Lung (tissue), 17 donors: ENCODE measurements at places on chromosomes 2 and 18. TPM values are rescaled to one million over a fixed set of nuclear protein-coding genes. Genes with fewer than 3 reads are reported as not detected.
A peak's percentile ranks its signal among the peaks of the same experiment; 100 is the strongest.

AMMECR1L gene
- 9.9 TPM for polyA plus RNA-seq

SGPP2 gene
- 3.9 TPM for polyA plus RNA-seq

ZAP70 gene
- 8.3 TPM for polyA plus RNA-seq

GNAL gene
- polyA plus RNA-seq = 1.5 TPM

WIPF1 gene
- polyA plus RNA-seq = 53.3 TPM

SATB2 gene
- polyA plus RNA-seq = 0.47 TPM

ADD2 gene
- polyA plus RNA-seq = 0.35 TPM

SULT1C4 gene
- 7.4 TPM for polyA plus RNA-seq

FSHR gene
- not detected for polyA plus RNA-seq

CELF4 gene
- 0.37 TPM for polyA plus RNA-seq

LBX2 gene
- 1.4 TPM for polyA plus RNA-seq

- no peak overlapping the region for H3K27ac ChIP-seq
- no peak for DNase-seq
- H3K4me3 ChIP-seq = no peak overlapping the region
These were observed 149.4 kb upstream of the PTPRM start for GRCh38 chr18:7417727-7418126.

GRCh38 chr2:118310681-118311429 lies 222.6 kb downstream of the INSIG2 start:
- H3K36me3 ChIP-seq = no peaks in the 10 kb centered on the region
- peak; percentile 29 for DNase-seq
- H3K27me3 ChIP-seq = peaks cover 3% of the 10 kb centered on the region
- H3K4me3 ChIP-seq = no peak overlapping the region
- no peaks in the 10 kb centered on the region for H3K4me1 ChIP-seq
- H3K27ac ChIP-seq = no peak overlapping the region

GRCh38 chr18:7844418-7844817 lies 277.3 kb downstream of the PTPRM start:
- H3K27me3 ChIP-seq = no peaks in the 10 kb centered on the region
- H3K4me3 ChIP-seq = no peak overlapping the region
- no peaks in the 10 kb centered on the region for H3K36me3 ChIP-seq
- H3K27ac ChIP-seq = no peak overlapping the region
- DNase-seq = no peak
- H3K4me1 ChIP-seq = peaks cover 9% of the 10 kb centered on the region

DNA sequence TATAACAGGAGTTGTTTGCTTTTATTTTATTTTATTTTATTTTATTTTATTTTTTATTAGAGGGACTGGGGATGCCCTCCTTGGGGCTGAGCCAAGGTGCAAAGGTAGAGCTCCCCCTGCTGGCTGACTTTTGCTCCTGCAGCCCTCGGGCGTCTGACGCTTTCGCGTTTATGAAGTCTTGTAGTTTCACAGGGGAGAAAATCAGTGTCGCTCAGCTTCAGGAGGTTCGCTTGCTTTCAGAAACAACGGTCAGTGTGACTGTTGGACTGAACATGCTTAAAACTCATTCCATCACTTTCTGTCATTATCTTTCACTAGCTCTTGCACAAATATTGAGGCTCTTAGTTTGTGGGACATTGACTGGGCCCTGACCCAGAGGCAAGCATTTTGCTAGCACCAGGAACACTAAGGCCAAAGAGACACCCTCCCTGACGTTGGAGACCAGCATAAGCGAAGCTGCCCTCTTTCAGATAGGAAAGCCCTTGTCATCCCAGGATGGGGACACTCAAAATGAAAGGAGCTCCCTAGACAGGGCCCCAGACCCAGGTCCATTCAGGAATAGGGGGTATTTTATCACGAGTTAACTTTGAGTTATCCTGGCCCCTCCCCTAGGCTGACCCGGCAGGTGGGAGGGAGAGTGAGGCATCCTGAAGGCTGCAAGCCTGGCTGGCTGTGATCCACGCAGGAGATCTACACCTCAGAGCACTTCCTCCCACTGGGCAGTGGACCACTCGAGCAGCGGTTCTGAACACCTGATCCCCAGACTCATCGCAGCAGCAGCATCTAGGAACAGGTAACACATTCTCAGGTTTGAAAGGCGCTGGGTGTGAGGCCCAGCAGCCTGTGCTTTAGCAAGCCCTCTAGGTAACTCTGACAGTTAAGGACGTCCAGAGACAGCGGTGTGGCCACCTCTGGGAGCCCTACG lies 34.4 kb downstream of the LGALSL start:
- H3K36me3 ChIP-seq = no peaks in the 10 kb centered on the region
- H3K27ac ChIP-seq = no peak overlapping the region
- peaks cover 13% of the 10 kb centered on the region for H3K4me1 ChIP-seq
- no peaks in the 10 kb centered on the region for H3K27me3 ChIP-seq
- peak; percentile 76 for DNase-seq
- no peak overlapping the region for H3K4me3 ChIP-seq

DNA sequence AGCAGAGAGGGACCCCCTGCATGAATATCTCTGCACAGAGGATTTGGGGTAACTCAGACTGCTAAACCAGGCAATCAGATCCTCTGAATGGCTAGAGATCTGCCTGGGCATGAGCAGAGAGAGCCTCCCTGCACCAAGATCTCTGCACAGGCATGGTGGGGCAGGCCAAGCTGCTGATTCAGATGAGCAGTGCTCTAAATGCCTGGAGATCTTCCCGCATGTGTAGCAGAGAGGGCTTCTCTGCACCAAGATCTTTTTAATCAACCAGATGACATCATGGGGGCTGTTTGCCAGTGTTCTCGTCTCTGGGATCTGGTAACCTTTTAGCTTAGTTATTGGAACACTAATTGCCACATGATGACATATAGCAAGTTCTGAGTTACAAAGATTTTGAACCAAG lies 301.3 kb upstream of the GALNT5 start:
- no peaks in the 10 kb centered on the region for H3K4me1 ChIP-seq
- no peak overlapping the region for H3K4me3 ChIP-seq
- no peak for DNase-seq
- H3K36me3 ChIP-seq = no peaks in the 10 kb centered on the region

- DNase-seq = no peak
- no peak overlapping the region for H3K27ac ChIP-seq
- no peaks in the 10 kb centered on the region for H3K27me3 ChIP-seq
These were observed 212.5 kb downstream of the DLGAP1 start for GRCh38 chr18:4242431-4243161.

GRCh38 chr2:20596193-20596972 lies 54.5 kb downstream of the HS1BP3 start:
- peak overlapping the region; percentile 82 for H3K27ac ChIP-seq
- H3K4me3 ChIP-seq = no peak overlapping the region
- no peak for DNase-seq
- H3K36me3 ChIP-seq = no peaks in the 10 kb centered on the region

- H3K27ac ChIP-seq = no peak overlapping the region
- H3K4me1 ChIP-seq = no peaks in the 10 kb centered on the region
- H3K27me3 ChIP-seq = no peaks in the 10 kb centered on the region
- peak; percentile 37 for DNase-seq
- H3K36me3 ChIP-seq = no peaks in the 10 kb centered on the region
These were observed 146.1 kb upstream of the SATB2 start for GRCh38 chr2:199603721-199604291.

DNA sequence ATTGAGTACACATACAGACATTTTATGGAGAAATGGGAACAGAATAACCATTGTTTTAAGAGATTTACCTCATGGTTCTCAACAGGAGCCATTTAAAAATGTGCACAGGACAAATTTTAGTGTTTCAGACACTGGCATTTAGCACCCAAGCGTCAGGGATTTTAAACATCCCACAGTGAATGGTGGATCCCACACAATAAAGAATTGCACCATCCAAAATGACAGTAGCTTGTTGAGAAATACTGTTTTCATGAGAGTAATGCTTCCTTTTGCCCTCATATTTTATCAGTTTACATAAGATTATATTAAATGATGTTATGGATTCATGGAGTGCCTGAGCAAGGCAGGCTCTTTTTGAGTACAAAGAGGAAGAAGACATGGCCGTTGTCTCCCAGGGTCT lies 54.0 kb downstream of the MFSD6 start:
- peaks cover 4% of the 10 kb centered on the region for H3K4me1 ChIP-seq
- no peak overlapping the region for H3K27ac ChIP-seq
- no peak for DNase-seq
- H3K4me3 ChIP-seq = no peak overlapping the region
- no peaks in the 10 kb centered on the region for H3K27me3 ChIP-seq
- H3K36me3 ChIP-seq = no peaks in the 10 kb centered on the region

DNA sequence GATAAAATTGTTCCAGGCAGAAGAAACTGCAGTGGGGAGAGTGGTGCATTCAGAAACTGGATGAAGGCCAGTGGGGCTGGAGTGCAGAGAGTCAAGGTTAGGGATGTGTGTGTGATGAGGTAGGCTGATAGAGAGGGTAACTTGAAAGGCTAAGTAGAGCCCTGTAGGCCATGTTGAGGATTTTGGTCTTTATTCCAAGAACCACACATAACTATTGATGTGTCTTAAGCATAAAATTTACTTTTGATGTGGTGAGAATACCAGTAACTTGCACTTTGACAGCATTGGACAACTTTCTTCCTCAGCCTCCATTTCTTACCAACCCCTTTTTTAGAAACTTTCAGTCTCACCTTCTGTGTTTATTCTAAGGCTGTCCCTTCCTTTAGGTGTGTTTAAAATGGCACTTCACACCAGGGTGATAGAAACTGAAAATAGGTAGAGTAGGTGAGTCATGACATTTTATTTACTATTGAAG lies 22.6 kb downstream of the MTX2 start:
- no peak overlapping the region for H3K4me3 ChIP-seq
- H3K4me1 ChIP-seq = no peaks in the 10 kb centered on the region
- H3K36me3 ChIP-seq = no peaks in the 10 kb centered on the region
- no peak for DNase-seq
- H3K27ac ChIP-seq = no peak overlapping the region

- H3K4me3 ChIP-seq = no peak overlapping the region
- no peaks in the 10 kb centered on the region for H3K4me1 ChIP-seq
- H3K27ac ChIP-seq = no peak overlapping the region
- no peaks in the 10 kb centered on the region for H3K27me3 ChIP-seq
These were observed 717.9 kb upstream of the SLC8A1 start for GRCh38 chr2:41169744-41170143.

- peaks cover 10% of the 10 kb centered on the region for H3K4me1 ChIP-seq
- H3K36me3 ChIP-seq = no peaks in the 10 kb centered on the region
- peak overlapping the region; percentile 87 for H3K27ac ChIP-seq
- peak overlapping the region; percentile 51 for H3K4me3 ChIP-seq
These were observed 10.0 kb upstream of the PROC start for GRCh38 chr2:127408004-127408806.

DNA sequence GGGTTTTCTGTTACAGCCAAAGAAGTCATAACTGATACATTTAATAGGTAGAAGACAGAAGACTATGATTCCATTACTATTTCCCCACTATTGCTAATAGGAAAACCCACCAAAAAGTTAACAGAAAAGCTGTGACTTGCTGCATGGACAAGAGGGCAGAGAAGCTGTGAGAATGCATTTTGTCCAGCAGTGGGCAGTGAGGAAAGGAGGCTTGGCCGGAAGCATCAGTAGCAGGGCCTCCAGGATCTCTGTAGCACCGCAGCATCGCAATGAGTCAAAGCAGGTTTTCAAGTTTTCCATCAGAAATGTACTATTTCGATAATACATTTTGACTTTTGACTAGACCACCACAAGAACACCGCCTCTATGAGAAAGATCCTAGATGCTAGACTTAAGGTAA lies 24.9 kb downstream of the MYO5B start:
- no peaks in the 10 kb centered on the region for H3K36me3 ChIP-seq
- no peak for DNase-seq
- no peaks in the 10 kb centered on the region for H3K4me1 ChIP-seq

GRCh38 chr18:9736286-9736835 lies 28.3 kb downstream of the RAB31 start:
- H3K4me1 ChIP-seq = peaks cover 6% of the 10 kb centered on the region
- no peak for DNase-seq
- no peaks in the 10 kb centered on the region for H3K36me3 ChIP-seq
- H3K27me3 ChIP-seq = no peaks in the 10 kb centered on the region
- H3K27ac ChIP-seq = no peak overlapping the region
- H3K4me3 ChIP-seq = no peak overlapping the region

GRCh38 chr2:112153179-112153490 lies 14.9 kb downstream of the FBLN7 start:
- H3K4me1 ChIP-seq = no peaks in the 10 kb centered on the region
- H3K27ac ChIP-seq = no peak overlapping the region
- DNase-seq = no peak
- no peaks in the 10 kb centered on the region for H3K36me3 ChIP-seq
- no peaks in the 10 kb centered on the region for H3K27me3 ChIP-seq

DNA sequence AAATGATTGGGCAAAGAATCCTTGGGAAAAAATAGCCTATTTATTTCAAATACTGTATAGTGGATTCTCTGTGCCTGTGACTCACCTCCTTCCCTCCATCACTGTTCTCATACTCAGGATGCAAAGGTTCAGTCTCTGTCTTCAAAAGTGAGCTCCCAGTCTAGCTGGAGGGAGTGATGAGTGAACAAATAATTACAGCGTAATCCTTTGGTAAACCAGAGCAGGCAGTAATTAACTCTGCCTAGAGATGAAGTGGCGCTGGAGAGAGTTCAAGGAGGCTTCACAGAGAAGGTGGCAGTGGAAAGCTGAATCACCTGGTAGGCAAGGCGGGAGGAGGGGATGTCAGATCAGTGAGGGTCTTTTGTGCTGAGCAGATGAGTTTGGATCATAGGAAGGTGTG lies 6.5 kb downstream of the DGUOK start:
- DNase-seq = no peak
- H3K4me3 ChIP-seq = no peak overlapping the region
- peaks cover 4% of the 10 kb centered on the region for H3K4me1 ChIP-seq
- H3K36me3 ChIP-seq = peaks cover 24% of the 10 kb centered on the region
- H3K27ac ChIP-seq = no peak overlapping the region
- no peaks in the 10 kb centered on the region for H3K27me3 ChIP-seq

- no peaks in the 10 kb centered on the region for H3K36me3 ChIP-seq
- no peak overlapping the region for H3K4me3 ChIP-seq
- H3K27ac ChIP-seq = no peak overlapping the region
- DNase-seq = no peak
- H3K4me1 ChIP-seq = no peaks in the 10 kb centered on the region
These were observed 75.7 kb upstream of the OTOS start for GRCh38 chr2:240216167-240216566.

DNA sequence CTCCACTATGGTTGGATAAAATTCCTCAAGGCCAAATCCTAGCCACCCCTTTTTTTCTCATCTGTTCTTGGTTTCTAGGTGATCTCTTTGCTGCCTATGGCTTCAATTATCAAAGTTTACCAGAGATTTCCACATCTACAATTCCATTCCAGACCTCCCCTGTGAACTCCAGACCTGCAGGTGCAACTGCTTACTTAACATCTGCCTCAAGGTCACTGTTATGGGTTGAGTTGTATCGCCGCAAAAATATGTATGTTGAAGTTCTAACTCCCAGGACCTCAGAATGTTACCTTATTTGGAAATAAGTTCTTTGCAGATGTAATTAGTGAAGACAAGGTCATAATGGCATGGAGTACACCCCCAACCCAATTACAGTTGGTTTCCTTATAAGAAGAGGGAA lies 60.4 kb upstream of the SOS1 start:
- no peaks in the 10 kb centered on the region for H3K27me3 ChIP-seq
- no peaks in the 10 kb centered on the region for H3K36me3 ChIP-seq
- no peaks in the 10 kb centered on the region for H3K4me1 ChIP-seq
